GM19239 (cell line): ENCODE measurements at places on chromosomes 3 and 15.

DNA sequence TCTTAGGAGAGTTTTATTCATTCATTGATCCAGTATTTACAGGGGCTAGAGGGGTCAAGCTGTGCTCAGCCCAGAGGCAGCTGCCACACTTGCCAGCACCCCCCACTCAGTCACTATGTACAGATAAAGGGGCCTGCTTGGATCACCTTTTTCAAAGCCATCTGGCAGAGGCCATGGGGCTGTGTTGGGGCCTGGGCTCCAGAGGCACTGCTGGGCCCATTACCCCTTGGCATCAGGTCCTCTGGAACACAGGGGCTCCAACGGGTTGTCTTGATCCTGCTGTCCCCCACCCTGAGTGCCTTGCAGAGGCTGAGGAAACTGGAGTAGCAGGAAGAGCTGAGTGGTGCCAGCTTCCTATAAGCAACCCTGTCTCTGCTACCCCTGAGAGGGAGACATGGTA, 43.9 kb downstream of the SEMA3G start:
- no peak for DNase-seq

- no peak for DNase-seq
These were observed 249.9 kb downstream of the CACNA2D3 start for GRCh38 chr3:54372232-54372631.

- no peak for DNase-seq
These were observed 602.8 kb downstream of the FOXP1 start for GRCh38 chr3:70980646-70981170.

GRCh38 chr15:99009741-99010330, 2.2 kb upstream of the PGPEP1L start:
- DNase-seq: no peak

DNA sequence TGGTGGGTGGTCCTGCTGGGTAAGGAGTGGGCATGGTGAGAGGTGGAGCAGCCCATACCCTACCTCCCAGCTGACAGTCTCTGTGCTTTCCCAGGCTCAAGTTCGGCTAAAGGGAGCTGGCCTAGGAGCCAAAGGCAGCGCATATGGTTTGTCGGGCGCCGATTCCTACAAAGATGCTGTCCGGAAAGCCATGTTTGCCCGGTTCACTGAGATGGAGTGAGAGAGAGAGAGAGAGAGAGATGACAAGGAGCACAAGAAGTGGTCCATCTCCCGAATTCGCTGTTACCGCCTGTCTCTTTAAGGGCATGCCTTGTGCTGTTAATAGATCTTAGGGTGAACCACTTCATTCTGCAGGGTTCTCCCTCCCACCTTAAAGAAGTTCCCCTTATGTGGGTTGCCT, 29.5 kb downstream of the RBM5 start:
- no peak for DNase-seq

DNA sequence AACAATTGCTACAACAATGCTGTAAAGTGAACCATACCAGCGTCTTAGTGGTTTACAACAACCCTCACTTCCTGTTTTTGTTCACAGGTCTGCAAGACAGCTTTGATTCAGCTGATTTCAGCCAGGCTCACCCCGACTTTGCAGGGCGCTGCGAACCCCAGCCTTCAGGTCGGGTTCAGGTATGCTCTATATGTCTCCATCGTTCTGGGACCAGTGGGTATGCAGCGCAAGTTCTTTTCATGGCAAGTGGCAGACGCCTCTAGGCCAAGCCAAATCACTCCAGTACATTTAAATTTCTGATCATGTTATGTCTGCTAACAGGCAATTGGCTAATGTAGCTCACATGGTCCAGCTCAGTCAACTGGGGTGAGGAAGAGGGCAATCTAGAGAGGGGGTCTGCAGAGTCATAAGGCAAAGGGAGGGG, 52.4 kb upstream of the RGMA start:
- DNase-seq: peak; percentile 15

DNA sequence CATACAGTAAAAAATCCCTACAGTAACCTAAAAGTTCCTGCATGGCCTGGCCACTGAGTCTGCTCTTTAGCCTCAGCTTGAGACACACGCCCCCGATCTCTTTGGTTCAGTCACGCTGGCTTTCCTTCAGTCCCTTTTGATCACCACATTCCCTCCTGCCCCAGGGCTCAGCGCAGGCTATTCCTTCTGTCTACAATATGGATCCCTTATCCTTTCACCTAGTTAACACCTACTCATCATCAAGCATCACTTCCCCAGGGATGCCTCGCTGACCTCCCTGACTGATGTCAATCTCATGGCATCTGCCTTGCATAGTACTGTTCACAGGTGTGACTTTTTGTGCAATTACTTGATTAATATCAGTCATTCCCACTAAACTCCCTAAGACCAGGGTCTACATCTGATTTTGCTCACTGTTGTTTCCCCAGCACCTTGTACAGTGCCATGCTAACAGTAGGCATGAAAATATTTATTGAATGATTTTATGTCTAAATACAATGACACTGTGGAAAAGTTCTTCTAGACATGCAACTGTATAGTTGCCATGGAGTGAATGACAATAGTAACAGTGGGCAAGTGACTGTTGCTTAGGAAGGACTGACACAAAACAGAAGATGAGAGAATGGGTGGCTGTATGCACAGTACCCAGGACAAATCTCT, at the start of gene SNTN:
SNTN (plus strand) TSS at position 610 of the 660 bp plus-strand sequence; CDS start at position 623, 13 bp downstream.
- DNase-seq: no peak

GRCh38 chr3:132927896-132928295, 110.3 kb upstream of the TMEM108 start:
- DNase-seq: no peak

- DNase-seq: no peak
These were observed 298.2 kb upstream of the SLCO3A1 start for GRCh38 chr15:91555312-91555711.

DNA sequence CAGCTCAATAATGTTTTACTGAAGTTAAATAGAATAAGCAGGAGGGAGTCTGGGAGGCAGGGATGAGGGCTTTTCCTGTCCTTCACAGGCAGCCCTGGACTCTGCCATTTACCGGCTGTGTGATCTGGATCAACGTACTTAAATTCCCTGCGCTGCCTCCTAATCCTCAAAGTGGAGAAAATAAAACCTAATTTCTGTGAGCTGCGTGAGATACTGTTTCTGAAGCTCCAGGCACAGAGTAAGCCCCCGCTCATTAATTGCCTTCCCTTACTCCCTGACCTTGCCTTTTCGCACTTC, 278 bp upstream of the PDIA5 start:
- DNase-seq: no peak

- no peak for DNase-seq
These were observed 152.9 kb downstream of the MECOM start for GRCh38 chr3:169510693-169511010.

DNA sequence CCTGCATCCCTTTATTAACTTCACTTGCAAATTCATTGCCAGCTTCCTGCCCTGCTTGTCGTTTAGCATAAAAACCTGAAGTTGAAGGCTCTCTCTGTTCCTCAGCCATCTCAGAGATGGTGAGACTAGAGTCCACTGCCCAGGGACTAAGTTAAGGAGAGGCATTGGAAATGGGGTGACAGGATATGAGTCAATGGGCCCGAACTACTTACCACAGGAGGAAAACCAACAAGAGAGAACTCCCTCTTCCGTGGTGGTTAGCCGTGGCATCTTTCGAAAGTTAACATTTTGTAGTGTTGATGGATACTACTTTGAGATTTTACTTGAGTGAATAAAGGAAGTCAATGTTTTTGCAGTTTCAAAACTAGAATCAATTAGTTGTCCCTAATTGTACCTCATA, 65.3 kb downstream of the LRTM1 start:
- no peak for DNase-seq

- DNase-seq: no peak
These were observed 173.1 kb upstream of the TBL1XR1 start for GRCh38 chr3:177370246-177370822.

GRCh38 chr3:120450600-120451271, at the start of gene FSTL1:
Gene FSTL1, minus strand, starts transcription at chr3:120450992. Its CDS starts 246 bp downstream, at chr3:120450746.
- DNase-seq: peak; percentile 28

DNA sequence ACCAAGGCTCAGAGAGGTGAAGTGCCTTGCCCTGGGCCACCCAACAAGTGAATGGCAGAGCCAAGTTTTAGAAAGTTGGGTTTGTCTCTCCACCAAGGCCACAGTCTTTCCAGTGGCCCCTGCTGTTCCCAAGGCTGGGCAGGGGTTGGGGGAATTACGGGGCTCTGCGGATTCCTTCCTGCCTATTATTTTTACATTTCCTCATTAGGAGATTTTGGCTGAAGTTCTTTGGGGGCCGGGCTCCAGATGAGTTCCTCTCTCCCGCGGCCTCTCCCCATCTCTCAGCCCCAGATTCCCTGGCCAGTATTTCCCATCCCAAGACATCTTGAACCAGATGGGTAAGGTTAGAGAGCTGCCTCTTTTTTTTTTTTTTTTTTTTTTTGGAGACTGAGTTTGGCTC, 44.0 kb upstream of the SMAD6 start:
- DNase-seq: no peak

DNA sequence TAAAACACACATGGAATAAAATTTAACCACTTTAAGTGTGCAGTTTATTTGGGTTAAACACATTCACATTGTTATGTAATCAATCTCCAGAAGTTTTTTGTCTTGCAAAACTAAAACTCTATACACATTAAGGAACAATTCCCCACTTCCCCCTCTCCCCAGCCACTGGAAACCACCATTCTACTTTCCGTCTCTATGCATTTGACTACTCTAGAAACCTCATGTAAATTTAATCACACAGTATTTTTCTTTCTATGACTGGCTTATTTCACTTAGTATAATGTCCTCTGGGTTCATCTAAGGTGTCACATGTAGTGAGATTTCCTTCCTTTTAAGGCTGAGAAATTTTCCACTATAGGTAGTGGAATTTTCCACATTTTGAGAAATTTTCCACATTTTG, 568.7 kb upstream of the UBE2E2 start:
- DNase-seq: no peak

DNA sequence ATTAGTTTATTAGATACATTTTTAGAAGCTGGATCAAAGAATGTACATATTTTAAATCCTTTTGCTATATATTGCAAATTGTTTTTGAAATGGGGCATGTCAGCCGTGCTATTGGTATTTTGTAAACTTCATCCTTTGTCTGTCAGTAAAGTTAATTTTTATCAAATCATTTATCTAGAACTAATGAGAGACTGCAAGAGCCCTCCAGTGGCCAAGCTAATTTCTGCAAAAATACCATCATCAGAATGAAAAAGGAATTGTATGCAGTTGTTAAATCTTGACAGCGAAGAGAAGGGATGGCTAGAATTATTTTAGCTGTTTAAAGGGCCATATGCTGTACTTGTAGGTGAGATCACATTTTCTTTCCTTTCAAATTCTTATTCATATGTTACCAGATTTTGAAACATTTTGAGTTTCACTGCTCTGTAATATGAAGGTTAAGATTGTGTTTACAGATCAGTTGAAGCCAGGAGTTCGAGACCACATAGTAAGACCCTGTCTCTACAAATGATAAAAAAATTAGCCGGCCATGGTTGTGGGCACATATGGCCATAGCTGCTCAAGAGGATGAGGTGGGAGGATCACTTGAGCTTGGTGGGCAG, 8.1 kb upstream of the CLDN11 start:
- DNase-seq: no peak

- DNase-seq: peak; percentile 3
These were observed 57.7 kb downstream of the CNTN4 start for GRCh38 chr3:2156244-2156847.

DNA sequence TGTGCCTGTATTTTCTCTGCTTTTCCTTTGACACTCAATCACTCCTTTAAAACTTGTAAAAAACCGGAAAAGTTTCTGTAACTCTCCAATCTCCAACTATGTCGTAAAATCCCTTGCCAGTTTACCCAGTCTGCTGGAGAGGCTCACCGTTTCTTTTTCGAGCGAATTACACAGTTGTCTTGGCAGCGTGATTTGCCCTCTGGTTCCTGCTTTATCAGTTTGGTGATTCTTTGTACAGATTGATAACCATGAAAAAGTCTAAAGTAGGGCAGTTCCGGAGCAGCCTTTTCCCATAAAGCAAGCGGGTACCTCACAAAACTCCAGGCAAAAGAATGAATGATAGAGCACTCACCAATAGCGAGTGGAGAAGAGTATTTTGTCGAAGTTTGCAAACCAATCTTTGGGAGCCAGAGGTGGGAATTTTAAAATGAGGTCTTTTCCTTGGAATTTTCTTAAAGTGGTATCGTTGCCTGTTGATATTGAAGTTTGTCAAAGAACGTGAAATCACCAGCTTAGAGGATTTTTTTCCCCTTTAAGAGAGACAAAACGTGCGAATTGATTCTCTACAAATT, at the start of gene TTC23:
TTC23 (minus strand) TSS at position 312 of the 572 bp plus-strand sequence. CDS start 20,869 bp downstream, outside the sequence.
- no peak for DNase-seq

DNA sequence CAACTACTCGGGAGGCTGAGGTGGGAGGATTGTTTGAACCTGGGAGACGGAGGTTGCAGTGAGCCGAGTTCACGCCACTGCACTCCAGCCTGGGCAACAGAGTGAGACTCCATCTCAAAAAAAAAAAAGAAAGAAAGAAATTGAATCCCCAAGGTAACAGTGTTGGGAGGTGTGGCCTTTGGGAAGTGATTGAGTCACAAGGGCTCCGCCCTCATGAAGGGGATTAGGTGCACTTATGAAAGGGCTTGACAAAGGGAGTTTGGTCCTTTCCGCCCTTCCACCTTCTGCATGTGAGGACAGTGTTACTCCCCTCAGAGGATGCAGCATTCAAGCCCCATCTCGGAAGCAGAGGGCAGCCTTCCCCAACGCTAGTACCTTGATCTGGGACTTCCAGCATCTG, 21.3 kb downstream of the POC1A start:
- DNase-seq: no peak

DNA sequence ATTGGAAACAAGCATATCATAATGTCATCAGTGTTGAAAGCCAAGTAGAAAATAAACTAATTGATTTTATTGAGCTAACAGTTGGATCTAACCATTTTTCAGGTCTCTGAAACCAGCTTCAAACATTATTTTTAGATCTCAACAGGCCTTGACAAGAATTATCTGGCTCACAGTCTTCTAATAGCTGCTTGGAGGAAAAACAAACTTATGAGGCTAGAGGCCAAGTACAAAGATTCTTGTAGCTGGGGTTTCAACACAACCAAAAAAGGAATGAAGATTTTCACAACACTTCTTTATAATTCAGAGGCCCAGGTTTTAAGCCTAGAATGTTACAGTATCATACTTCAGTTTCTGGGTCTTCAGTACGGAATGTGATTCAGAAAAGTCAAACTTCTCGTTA, 3.7 kb downstream of the SETMAR start:
- no peak for DNase-seq

DNA sequence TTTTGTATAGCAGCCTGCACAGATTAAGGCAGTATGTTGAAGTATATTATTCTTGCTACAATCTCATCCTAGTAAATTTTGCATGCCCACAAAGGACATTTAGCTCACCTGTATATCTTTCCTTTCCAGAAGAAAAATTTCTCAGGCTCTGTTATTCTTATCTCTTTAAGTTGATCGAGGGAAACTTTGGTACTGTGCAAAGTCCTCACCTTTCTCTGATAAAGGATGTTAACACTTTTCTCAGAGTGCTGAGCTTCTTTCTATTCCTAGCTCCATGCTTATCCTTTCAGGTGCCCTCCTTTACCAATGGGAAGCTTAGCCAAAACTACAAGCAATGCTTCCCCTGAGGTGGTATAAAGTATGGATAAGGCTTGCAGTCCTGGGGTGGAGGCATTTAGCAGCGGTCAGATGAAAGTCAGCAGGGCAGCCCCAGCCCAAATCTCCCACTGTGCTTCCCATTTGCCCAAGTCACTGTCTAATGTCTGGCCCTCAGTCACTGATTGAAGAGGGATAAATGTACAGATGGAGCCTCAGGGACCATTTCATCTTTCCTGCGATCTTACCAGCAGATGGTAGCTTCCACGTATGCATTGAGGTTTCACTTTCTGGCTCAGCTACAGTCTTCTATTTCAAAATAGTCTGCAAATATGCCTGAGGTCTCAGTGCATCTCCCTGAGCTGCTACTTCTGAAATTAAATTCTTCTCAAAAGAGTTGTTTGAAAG, 127.8 kb upstream of the P2RY1 start:
- no peak for DNase-seq

- DNase-seq: no peak
These were observed 77.0 kb upstream of the SEC13 start for GRCh38 chr3:10397879-10398278.
